ENCODE measurements at places on chromosomes 13 and 19. TPM values are rescaled to one million over a fixed set of nuclear protein-coding genes. Genes with fewer than 3 reads are reported as not detected.

The RDH8 gene
- total RNA-seq, result 0.28 TPM

The MFSD12 gene
- total RNA-seq, result 180 TPM

The RXFP2 gene
- total RNA-seq, result not detected

The DCLK1 gene
- 1.0 TPM for total RNA-seq

The ZNF20 gene
- 0.20 TPM for total RNA-seq

The HPN gene
- 0.17 TPM for total RNA-seq

The PRR22 gene
- total RNA-seq, result 1.4 TPM

The MAST1 gene
- 1.0 TPM for total RNA-seq

The MCF2L gene
- total RNA-seq, result 0.27 TPM

The DHDH gene
- total RNA-seq, result 2.2 TPM

The ADGRL1 gene
- 3.0 TPM for total RNA-seq

The PRR36 gene
- total RNA-seq, result 0.17 TPM

The CEACAM21 gene
- not detected for total RNA-seq

The ERICH6B gene
- not detected for total RNA-seq

The ZSCAN18 gene
- 1.1 TPM for total RNA-seq
